ENCODE measurements at places on chromosomes 7 and 10. TPM values are rescaled to one million over a fixed set of nuclear protein-coding genes. Genes with fewer than 3 reads are reported as not detected.

GRCh38 chr7:151680810-151681209 lies 161.1 kb upstream of the RHEB start:
- peaks cover 42% of the 10 kb centered on the region for H3K4me1 ChIP-seq
- H3K4me3 ChIP-seq = no peak overlapping the region
- DNase-seq = no peak
- peak overlapping the region; percentile 77 for H3K27ac ChIP-seq

GRCh38 chr10:117476281-117476680 lies 66.3 kb upstream of the EMX2 start:
- no peak for DNase-seq
- no peaks in the 10 kb centered on the region for H3K27me3 ChIP-seq
- peak overlapping the region; percentile 74 for H3K27ac ChIP-seq
- no peaks in the 10 kb centered on the region for H3K36me3 ChIP-seq

GRCh38 chr7:158362912-158363905 lies 224.4 kb downstream of the PTPRN2 start:
- no peaks in the 10 kb centered on the region for H3K4me1 ChIP-seq
- H3K27ac ChIP-seq = no peak overlapping the region
- no peak overlapping the region for H3K4me3 ChIP-seq
- no peaks in the 10 kb centered on the region for H3K27me3 ChIP-seq
- H3K36me3 ChIP-seq = no peaks in the 10 kb centered on the region
- no peak for DNase-seq

CALML5 gene
- 102 TPM for total RNA-seq

Measured in vagina (tissue), 2 donors.